Neural progenitor cell (in vitro differentiated cells): ENCODE measurements at places on chromosomes 3 and 15. TPM values are rescaled to one million over a fixed set of nuclear protein-coding genes. Genes with fewer than 3 reads are reported as not detected.

Gene SNX33
- total RNA-seq, result 10.1 and 20.7 TPM in 2 replicates

Gene RLBP1
- 1.3 and 2.6 TPM in 2 replicates for total RNA-seq

Gene ECE2
- total RNA-seq, result 0.15 TPM in 1 of 2 replicates, not detected in the other

Gene GPR160
- 4.3 and 6.0 TPM in 2 replicates for total RNA-seq

Gene SLC35A5
- 35.9 and 59.7 TPM in 2 replicates for total RNA-seq

Gene SAXO2
- 0.06 and 1.4 TPM in 2 replicates for total RNA-seq

Gene PCSK6
- 1.9 and 2.2 TPM in 2 replicates for total RNA-seq

Gene CHDH
- total RNA-seq, result 1.5 and 5.9 TPM in 2 replicates

Gene KBTBD12
- 0.15 TPM in 1 of 2 replicates, not detected in the other for total RNA-seq

Gene KLHL24
- total RNA-seq, result 75.9 and 97.2 TPM in 2 replicates

Gene ATP13A3
- 105 and 113 TPM in 2 replicates for total RNA-seq

Gene HTR3E
- not detected in 2 replicates for total RNA-seq

Gene GNAT1
- total RNA-seq, result 0.03 TPM in 1 of 2 replicates, not detected in the other
